ENCODE measurements at places on chromosomes 13 and 19. TPM values are rescaled to one million over a fixed set of nuclear protein-coding genes. Genes with fewer than 3 reads are reported as not detected.

The PSMD8 gene
- 109 TPM for total RNA-seq

The ADAT3 gene
- 20.9 TPM for total RNA-seq

- no peak for DNase-seq
Observed at GRCh38 chr13:78460176-78460575, 143.2 kb downstream of the POU4F1 start.

GRCh38 chr13:73767191-73767741, 366.9 kb downstream of the KLF12 start:
- peak; percentile 57 for DNase-seq

- no peak for DNase-seq
Observed at GRCh38 chr13:26991508-26992181, 180.0 kb downstream of the USP12 start.

The CEACAM1 gene
- total RNA-seq = not detected
